ENCODE measurements at places on chromosomes 5 and 9.

- no peak for DNase-seq
These were observed 407.7 kb downstream of the PDE4D start for GRCh38 chr5:59485629-59486439.

DNA sequence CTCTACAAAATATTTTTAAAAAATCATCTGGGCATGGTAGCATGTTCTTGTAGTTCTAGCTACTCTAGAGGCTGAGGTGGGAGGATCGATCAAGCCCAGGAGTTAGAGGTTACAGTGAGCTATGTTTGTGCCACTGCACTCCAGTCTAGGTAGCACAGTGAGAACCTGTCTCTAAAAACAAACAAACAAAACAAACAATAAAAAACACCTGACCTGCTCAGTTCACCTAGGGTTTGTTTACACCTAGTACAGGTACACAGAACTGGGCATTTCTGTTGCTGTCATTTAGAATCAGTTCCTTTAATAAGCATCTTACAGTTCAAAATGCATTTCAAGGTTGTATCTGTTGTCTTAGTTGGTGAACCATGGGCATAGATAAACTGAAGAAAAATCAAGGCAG, 95.3 kb downstream of the MEGF10 start:
- DNase-seq = no peak

DNA sequence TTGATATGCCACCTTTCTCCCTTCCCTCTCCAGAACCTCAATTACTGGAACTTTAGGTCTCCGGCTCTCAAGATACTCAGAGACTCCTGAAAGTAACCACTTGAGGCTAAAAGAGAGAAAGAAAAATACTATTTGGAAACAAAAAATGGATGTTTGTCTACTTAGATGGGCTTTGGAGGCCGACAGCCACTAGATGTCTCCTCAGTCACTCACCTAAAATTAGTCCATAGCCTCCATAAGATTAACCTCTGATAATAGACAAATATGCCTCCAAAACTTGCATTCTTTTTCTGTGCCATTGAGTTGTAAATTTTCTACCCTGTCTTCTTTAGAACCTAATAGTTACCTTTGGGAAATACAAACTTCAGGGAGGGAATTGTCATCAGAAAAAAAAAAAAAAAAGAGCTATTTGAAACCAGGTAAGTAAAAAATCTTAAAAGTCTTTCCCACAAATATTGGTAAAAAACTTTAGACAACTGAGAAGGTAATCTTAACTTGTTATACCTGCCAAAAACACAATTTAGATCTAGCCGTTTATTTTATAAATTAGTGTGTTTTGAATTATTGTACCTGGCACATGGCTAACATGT, 11.2 kb upstream of the PCDH1 start:
- DNase-seq = no peak

DNA sequence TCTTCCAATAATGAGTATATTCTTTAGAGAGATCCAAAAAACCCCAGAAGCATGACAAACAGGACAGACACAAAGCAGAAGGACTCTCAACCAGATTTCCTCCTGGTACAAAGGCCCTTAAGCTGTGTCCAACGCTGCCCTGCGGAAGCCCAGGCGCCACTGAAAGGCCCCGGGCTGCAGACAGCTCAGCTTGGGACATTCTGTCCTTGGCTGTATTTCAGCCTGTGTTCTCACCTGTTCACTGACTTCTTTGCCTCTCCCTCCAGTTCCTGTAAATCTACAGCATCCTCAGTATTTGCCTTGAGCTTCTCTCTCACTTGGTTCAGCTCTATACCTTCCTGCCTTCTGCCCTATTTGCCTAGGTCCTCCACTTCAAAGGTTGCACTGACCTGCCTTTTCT, 96.5 kb downstream of the SH3TC2 start:
- no peak for DNase-seq

DNA sequence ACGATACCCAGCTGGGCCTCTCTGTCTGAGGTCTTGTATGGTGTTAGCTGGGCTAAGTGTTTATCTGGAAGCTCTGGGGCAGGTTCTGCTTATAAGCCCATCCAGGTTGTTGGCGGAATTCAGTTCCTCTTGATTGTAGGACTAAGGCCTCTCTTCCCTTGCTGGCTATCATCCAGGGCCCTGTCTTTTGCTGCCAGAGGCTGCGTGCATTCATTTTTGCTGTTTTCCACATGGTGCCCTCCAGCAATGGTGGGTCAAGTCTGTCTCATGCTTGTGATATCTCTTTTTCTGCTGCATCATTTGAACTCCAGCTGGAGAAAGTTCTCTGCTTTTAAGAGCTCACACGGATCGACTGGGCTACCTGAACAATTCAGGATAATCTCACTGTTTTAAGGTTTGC, 105.7 kb upstream of the ZNF618 start:
- DNase-seq = no peak

DNA sequence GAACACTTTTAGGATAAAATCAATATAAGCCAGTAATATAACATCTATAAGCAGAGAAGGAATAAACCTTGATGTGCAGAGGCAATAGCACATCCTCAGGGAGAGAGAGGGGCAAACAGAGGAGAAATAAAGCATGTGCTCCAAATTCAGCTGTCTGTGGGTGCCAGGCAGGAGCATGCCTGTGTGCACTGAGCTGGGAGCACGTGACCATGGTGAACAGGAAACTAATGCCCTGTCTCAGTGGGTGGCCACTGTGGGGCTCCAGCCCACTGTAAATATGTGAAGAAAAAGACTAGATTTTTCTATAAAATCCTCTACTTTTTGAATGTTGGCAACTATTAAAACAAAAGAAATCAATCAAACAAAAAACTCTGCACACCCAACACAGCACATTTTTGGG, 55.3 kb downstream of the FYB1 start:
- peak; percentile 59 for DNase-seq

GRCh38 chr5:136811551-136811950, 446.2 kb upstream of the TRPC7 start:
- DNase-seq = no peak

- DNase-seq = no peak
These were observed 96.7 kb upstream of the GRHPR start for GRCh38 chr9:37325778-37326177.

- no peak for DNase-seq
These were observed 47.7 kb upstream of the TEX48 start for GRCh38 chr9:114729706-114730105.

- no peak for DNase-seq
These were observed 75.0 kb downstream of the TNC start for GRCh38 chr9:115042781-115043509.

Measured in CD4-positive, alpha-beta T cell treated with Interleukin-12 subunit alpha and Interleukin-12 subunit beta, for 1 hour (primary cell).